ENCODE measurements at places on chromosomes 4 and X.

DNA sequence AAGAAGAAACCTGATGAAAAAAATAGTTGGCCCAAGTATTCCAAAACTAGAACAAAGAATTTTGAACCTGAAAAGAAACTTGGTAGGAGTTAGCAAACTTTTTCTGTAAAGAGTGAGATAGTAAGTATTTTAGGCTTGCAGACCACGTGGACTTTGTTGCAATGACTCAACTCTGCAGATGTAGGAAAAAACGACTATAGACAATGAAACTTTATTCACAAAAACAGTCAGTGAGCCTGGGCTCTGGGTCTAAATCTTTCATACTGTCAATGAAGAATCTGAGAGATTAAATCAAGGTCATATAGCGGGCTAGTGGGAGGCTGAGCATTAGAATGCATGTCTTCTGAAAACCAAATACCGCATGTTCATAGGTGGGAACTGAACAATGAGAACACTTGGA is 23.0 kb downstream of the SH3D19 start:
- no peak for DNase-seq

DNA sequence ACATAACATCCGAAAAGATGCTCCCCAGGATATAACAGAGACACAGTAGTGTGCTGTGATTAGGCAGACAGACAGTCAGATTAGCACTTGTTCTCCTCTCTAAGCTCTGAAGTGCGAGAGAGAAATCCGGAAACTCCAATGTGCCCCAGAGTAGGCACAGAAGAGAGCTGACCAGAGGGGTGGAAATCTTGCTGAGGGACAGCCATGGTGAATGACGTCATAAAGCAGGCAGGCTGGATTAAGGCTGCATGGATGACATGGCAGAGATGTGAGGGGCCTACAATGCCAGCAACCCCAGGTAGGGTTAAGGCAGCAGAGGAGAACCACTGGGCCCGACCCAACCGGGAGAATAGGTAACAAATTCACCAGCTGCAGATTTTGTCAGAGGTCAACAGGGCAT is 53.3 kb downstream of the MEPE start:
- DNase-seq: no peak

- no peak for DNase-seq
Observed at GRCh38 chrX:41303013-41303412, 30.9 kb upstream of the DDX3X start.

DNA sequence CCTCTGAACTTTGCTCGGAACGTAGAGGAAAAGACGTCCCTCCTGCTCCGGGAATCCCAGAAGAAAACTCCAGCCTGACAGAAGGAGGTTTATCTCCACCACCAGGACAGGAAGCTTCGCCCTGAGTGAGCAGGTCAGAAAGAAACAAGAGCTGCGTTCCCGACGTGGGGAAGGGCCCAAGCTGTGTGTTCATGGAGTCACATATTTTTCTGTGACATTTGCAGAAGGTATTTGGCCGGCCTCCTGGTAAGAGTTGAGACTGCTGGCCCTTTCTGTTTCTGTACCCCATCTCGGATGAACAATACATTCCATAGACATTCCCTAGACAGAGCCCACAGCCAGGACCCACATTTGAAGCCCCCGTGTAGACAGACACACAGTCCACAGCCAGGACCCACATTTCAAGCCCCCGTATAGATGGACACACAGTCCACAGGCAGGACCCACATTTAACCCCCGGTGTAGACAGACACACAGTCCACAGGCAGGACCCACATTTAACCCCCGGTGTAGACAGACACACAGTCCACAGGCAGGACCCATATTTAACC is 230.8 kb downstream of the SHOX start:
- DNase-seq: no peak

GRCh38 chr4:7867191-7867590 is 72.5 kb downstream of the AFAP1 start:
- DNase-seq: no peak

DNA sequence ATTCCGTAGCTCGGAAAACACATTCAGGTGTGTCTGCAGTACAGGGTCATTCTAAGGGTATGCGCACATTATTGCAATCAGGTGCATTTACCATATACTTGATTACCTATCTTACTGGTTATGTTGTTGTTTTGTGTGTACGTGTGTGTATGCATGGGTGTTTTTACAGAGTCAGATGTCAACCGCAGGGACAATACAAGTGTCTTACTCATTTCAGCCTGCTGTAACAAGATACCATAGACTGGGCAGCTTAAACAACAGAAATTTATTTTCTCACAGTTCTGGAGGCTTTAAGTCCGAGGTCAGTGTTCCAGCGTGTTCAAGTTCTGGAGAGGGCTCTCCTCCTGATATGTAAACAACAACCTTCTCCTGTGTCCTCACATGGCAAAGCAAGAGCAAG is 316.7 kb downstream of the DMD start:
- DNase-seq: no peak

GRCh38 chr4:54315561-54316538 is 86.8 kb downstream of the PDGFRA start:
- no peak for DNase-seq

DNA sequence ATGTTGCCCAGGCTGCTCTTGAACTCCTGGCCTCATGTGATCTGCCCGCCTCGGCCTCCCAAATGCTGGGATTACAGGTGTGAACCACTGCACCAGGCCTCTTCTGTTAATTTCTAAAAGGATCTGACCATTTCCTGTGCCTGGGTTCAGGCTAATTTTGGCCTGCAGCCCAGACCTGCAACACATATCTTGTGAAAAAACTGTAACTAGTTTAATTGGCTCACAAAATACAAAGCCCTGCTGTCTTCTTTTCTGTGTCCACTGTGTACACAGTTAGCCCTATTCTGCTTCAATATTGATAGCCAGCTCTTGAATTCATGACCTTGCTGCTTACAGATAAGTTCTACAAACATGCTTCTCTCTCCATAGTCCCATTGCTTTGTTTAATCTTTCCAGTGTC is 753.5 kb downstream of the PDHA2 start:
- DNase-seq: no peak

DNA sequence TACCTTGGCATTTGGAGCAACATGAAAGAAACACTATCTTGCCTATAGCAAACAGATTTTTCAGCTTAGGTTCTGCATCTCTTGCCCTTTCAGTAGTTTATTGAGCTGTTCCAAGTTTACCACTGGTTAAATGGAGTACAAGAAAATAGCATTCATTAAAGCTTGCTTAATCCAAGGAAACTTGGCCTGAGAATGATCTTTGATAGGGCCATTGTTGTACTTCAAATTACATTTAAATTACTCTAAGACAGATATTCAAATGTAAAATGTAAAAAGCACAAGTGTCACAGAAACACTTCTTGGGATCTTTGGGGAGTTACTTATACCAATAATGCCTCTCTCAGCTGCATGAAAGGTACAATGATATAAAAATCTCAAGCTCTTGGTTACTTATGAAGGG is 609.0 kb upstream of the HTR2C start:
- no peak for DNase-seq

DNA sequence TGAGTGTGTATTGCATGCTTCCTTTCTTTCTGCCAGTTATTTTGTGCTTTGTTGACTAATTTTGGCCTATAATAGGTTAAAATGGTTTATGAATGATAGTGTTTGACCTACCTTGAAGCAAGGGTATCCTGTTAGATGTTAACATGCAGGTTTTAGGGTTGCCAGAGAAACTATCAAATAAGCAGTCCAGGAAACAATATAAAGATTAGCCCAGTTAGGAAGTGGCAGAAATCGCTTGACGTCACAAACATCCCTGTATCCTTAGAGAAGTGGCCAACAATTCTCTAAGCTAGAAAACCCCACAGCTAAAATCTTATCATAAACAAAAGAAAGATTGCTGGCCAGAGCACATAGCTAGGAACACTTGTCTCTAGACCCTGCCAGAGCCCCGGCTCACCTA is 3.8 kb downstream of the NAP1L5 start:
- no peak for DNase-seq

- no peak for DNase-seq
Observed at GRCh38 chrX:10176121-10177003, 19.6 kb downstream of the CLCN4 start.

DNA sequence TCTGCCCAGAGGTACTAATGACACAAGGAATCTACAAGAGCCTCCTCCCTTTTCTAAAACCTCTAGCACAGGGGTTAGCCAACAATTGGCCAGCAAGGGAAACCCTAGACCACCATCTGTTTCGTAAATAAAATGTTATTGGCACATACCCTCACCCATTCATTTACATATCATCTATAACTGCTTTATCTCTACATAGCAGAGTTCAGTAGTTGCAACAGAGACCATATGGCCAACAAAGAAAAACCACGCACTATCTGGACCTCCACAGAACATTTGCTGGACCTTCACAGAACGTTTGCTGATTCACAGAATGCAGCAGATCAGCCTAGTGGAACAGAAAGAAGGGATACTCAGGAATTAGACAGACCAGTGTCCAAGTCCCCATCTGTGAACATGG is 9.4 kb downstream of the SLC2A9 start:
- no peak for DNase-seq

GRCh38 chr4:73770917-73771316 is 30.5 kb downstream of the CXCL8 start:
- DNase-seq: no peak

DNA sequence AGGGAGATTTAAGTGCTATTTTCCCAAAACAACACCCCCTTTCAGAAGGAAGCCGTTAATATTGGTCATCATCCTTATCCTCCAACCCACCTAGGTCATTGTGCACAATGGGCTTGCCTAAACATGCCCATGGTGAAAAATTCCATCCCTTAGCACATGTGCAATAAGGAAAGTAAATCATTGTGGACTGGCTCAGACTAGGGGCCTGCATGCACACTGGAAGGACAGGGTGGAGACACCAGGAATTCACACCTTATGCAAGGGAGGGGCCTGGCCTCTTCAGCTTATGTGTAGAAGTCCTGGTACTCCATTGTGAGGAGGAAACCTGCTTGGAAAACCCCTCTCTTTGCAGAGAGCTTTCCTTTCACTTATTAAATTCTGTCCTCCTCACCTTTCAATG is 311.4 kb upstream of the NDST4 start:
- no peak for DNase-seq

- no peak for DNase-seq
Observed at GRCh38 chrX:96372313-96373046, 312.2 kb upstream of the DIAPH2 start.

- DNase-seq: no peak
Observed at GRCh38 chr4:32219306-32220075, 1499.3 kb downstream of the PCDH7 start.

GRCh38 chr4:111639120-111639690 is 506.0 kb upstream of the FAM241A start:
- no peak for DNase-seq

All from stimulated activated CD4-positive, alpha-beta T cell treated with anti-CD3 and anti-CD28 coated beads, Interleukin-15, amount 100 ng/mL, for 1 hour (primary cell).